ENCODE measurements at places on chromosomes 2 and 18. TPM values are rescaled to one million over a fixed set of nuclear protein-coding genes. Genes with fewer than 3 reads are reported as not detected.

GRCh38 chr2:122635686-122636085, 880.2 kb downstream of the TSN start:
- DNase-seq: no peak
- no peaks in the 10 kb centered on the region for H3K4me1 ChIP-seq
- no peak overlapping the region for H3K27ac ChIP-seq
- no peak overlapping the region for H3K4me3 ChIP-seq
- H3K36me3 ChIP-seq: no peaks in the 10 kb centered on the region

- no peak overlapping the region for H3K27ac ChIP-seq
- no peak for DNase-seq
- peaks cover 10% of the 10 kb centered on the region for H3K36me3 ChIP-seq
Observed at GRCh38 chr18:23268641-23269040, 133.4 kb downstream of the CABLES1 start.

- H3K4me3 ChIP-seq: no peak overlapping the region
- peaks cover 10% of the 10 kb centered on the region for H3K27me3 ChIP-seq
Observed at GRCh38 chr2:65379721-65380171, 52.7 kb downstream of the SPRED2 start.

GRCh38 chr2:135175177-135175576, 123.1 kb downstream of the RAB3GAP1 start:
- no peaks in the 10 kb centered on the region for H3K27me3 ChIP-seq
- DNase-seq: no peak
- H3K4me3 ChIP-seq: no peak overlapping the region

DNA sequence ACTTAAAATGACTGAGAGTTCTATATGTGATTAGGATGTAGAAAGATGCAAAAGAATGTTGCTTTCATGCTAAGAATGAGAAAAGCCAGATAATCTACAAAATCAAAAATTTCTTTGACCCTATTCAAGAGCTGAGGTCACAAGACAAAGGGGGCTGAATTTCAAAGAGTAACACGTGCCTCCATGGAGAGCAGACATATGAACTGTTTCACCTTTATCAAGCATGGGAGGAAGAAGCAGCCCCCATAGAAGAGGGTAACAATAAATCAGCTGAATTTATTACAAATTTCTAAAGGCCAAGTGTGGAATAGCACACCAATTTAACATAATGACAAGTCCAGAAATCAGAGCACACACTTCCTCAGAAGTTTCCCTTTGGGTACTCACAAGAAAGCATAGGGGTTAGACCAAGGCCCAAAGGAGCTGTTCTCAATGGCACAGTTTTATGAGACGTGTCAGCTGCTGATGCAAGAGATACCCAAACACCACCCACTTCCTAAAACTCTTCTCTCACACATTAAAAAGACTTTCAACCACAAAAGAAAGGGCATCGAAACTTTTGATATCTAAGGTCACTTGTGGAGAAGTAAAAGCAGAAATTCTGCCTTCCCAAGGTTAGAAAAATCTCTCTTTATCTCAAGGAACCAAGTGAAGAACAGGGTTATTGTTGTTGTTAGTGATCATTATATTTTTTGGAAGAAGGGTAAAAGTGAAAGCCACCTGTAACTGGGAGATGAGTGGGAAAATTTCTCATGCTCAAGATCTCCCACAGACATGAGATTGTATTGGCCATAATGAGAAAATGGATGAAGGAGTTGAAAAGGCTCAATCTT, 950.1 kb downstream of the TRIB2 start:
- H3K4me3 ChIP-seq: no peak overlapping the region
- no peak overlapping the region for H3K27ac ChIP-seq
- DNase-seq: no peak
- H3K4me1 ChIP-seq: no peaks in the 10 kb centered on the region
- H3K36me3 ChIP-seq: no peaks in the 10 kb centered on the region
- no peaks in the 10 kb centered on the region for H3K27me3 ChIP-seq

- no peak for DNase-seq
- peaks cover 4% of the 10 kb centered on the region for H3K4me1 ChIP-seq
- no peak overlapping the region for H3K27ac ChIP-seq
- H3K4me3 ChIP-seq: no peak overlapping the region
- H3K27me3 ChIP-seq: peaks cover 37% of the 10 kb centered on the region
Observed at GRCh38 chr2:210226223-210226622, 976 bp upstream of the ACADL start.

- H3K27ac ChIP-seq: no peak overlapping the region
- no peak for DNase-seq
- H3K36me3 ChIP-seq: peaks cover 5% of the 10 kb centered on the region
Observed at GRCh38 chr2:178479758-178480226, 465 bp upstream of the PLEKHA3 start.

GRCh38 chr2:234840336-234840735, 111.5 kb upstream of the SH3BP4 start:
- H3K27ac ChIP-seq: no peak overlapping the region
- DNase-seq: no peak

DNA sequence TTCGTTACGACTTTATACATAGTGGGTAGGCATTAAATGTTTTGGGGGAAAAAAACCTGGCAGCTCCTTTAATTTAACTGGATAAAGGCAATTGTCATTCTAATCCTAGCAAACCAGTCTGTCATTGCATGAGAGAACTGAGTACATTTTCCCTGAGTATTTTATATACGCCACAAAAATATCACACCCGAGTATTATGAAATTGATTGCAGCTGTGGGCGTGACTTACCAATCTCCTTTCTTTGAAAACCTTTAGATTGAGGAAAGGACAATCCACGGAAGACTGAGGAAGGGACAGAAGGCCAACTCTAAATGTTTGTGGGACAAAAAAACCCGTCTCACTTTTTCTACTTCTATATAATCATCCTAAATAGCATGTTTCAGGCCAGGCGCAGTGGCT, 9.0 kb downstream of the TM4SF20 start:
- no peaks in the 10 kb centered on the region for H3K27me3 ChIP-seq
- peaks cover 25% of the 10 kb centered on the region for H3K4me1 ChIP-seq
- peak overlapping the region; percentile 22 for H3K27ac ChIP-seq
- no peak for DNase-seq

DNA sequence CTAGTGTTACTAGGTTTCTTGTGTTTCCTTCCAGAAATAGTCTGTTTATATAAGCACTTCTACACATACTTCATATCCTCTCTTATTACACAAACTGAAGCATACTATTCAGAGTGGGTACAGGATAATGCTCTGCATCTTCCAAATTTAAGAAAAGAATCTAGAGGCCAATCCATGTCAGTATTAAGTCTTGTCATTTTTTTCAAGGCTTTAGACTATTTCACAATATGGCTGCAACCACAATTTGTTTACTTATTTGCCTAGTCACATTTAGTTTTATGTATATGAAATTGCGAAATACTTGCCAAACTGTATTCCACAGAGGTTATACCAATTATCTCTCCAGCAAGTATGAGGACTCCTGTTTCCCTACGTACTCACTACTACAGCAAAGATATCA, 27.9 kb downstream of the IWS1 start:
- peaks cover 43% of the 10 kb centered on the region for H3K36me3 ChIP-seq
- DNase-seq: no peak
- peaks cover 12% of the 10 kb centered on the region for H3K4me1 ChIP-seq

The DNAJC10 gene
- total RNA-seq: 41.5 TPM

The ACTR3 gene
- total RNA-seq: 536 TPM

The AKAIN1 gene
- not detected for total RNA-seq

The MMADHC gene
- total RNA-seq: 142 TPM

The ACTG2 gene
- not detected for total RNA-seq

The LAMA3 gene
- 0.05 TPM for total RNA-seq
